ENCODE measurements at places on chromosomes 7 and 10.

DNA sequence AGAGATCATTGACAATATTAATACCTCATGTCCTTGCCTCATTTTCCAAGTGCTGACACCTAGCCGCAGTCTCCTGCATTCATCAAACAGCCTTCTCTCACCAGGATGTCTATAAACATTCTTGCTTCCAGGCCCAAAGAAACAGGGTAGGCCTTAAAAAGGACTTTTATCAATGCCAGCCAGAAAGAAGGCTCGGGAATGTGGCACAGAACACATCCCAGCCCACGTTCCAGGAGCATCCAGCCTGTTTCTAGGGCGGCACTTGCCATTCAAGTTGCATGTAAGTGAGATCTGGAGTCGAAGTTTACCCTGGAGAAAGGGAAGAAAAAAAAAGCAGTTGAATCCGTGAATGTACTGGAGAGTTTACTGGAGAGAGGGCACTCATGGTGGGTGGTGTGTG lies 1083.1 kb downstream of the KCNMA1 start:
- no peak for DNase-seq

DNA sequence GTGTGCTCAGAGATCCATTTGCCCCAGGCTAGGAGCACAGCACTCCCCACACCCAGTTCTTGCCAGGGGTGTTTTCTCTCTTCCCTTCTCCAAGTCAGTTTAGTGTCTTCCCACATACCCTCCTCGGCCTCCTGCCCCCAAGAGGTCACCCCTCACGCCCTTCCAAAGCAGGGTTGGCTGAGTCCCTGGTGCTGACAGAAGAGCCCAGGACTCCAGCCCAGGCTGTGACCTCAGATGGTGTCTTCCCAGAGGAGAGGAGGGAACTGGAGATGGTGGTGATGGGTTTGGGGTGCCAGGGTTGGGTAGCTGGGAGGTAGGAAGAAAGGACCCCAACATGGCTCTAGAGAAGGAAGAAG lies 19.8 kb downstream of the ZNF775 start:
- no peak for DNase-seq

- peak; percentile 61 for DNase-seq
These were observed 78.7 kb upstream of the C1GALT1 start for GRCh38 chr7:7103343-7104313.

- DNase-seq: no peak
These were observed 10.7 kb upstream of the OGA start for GRCh38 chr10:101828766-101829551.

DNA sequence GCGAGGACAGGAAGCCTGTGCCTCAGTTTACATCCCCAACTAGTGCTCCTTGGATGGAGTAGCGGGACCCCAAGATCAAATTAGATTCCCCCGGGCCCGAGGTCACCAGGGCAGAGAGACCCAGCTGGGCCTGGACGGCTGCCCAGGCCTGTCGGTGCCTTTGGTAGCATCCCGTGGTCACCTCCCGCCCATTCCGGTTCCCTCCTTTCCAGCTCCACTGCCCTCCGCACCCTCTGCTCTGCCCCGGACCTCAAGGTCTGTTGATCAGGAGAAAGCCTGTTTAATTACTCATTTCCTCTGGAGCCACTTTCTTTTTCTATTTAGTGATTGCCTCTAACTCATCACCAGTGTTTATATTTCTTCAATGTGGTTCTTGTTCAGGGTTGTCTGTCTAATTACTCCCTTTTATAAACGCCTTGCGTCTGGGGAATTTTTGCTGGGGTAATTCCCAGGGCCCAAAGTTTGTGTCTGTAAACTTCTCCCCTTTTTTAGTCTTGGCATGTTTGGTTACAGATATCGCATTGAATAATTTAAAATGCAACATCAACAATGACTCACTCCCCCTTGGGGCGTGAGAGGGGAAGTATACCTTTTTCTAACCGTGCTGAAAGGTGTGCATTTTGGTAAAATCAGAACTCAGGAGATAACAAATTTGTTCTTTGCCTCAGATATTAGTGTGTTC lies 1.9 kb downstream of the FOXK1 start:
- DNase-seq: peak; percentile 25

- DNase-seq: no peak
These were observed 266.1 kb downstream of the GLI3 start for GRCh38 chr7:41970941-41971340.

DNA sequence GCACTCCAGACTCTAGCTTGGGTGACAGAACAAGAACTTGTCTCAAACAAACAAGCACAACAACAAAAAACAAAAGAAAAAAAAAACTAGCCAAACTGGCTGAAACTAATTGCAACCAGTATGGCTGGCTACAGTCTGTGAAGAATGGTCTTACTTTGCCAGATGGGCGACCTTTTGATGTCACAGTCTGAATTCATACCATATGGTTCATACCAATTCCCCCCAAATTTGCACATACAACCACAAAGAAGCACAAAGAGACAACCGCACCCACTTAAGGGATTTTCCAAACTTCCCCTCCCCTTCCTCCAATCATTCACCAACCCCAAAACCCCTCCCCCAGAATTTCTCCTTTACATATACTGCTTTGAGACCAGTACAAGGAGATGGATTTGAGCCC lies 114.2 kb downstream of the SPAG6 start:
- no peak for DNase-seq

GRCh38 chr10:101116754-101117153 lies 14.3 kb upstream of the TLX1 start:
- DNase-seq: no peak

DNA sequence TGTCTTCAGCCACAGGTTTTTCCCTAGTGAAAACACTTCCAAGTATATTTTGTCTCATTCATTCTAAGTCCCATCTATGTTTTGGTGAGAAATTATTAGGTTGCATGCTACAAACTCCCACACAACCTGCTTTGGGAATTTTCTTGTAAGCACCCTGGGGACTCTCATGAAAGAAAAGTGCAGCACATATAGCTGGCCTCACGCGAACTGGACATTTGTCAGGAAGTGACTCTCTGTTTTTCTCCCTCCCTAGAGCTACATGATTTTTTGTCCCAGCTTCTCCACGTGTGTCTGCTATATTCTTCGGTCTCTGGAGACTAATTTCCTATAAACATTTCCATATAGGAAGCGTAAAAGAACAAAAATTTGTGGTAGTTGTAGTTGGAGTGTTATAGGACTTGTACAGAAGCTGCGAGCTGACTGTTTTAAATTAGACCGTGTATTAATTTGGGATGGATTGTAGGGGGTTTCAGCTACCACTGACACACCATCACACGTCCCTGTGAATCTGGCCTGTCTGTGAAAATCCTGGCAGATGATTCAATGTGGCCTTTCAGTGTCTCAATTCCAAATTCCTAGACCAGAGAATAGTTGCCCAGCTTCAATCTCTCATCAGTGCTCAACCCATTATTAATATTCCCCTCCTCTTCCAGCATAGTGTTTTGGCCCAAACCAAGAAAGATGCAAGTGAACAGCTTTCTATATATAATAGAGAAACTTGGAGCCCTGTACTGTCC lies 40.2 kb downstream of the ARL4A start:
- DNase-seq: peak; percentile 35

DNA sequence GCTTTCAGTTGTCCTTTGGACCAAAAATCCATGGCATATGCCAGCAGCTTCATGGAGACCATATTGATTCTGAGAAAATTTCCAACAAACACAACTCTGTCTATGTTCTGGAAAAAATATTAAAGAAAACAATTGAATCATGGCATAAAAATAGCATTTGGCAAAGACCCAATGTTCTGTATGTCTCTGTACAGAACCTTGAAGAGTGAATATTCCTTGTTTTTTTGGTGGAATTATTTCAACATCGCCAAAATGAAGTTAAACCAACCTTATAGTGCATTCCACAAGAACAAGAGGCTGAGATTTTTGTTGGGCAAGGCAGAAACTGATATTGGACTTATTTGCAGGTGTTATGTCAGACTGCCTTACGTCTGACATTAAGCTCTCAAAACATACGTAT lies 53.3 kb upstream of the SLC16A12 start:
- DNase-seq: peak; percentile 21

- no peak for DNase-seq
These were observed 127.7 kb downstream of the SRI start for GRCh38 chr7:88091988-88092675.

DNA sequence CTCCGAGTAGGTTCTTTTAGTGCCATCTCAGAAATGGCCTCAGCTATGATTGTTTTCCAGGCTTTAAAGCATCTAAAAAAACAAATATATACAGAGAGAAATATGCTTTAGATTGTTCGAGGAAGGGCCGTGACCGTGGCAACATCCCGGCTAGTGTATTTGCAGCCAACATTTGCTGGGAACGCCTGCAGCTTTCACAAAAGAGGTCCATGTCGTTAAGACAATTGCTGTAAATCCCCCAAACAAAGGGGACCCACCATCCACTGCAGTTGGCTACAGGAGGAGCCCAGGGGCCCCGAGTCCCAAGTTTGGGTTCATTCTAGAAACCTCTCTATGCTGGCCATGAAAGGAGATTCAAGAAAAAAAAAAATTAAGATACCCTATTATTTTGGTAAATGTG lies 152.8 kb upstream of the TCF7L2 start:
- no peak for DNase-seq

DNA sequence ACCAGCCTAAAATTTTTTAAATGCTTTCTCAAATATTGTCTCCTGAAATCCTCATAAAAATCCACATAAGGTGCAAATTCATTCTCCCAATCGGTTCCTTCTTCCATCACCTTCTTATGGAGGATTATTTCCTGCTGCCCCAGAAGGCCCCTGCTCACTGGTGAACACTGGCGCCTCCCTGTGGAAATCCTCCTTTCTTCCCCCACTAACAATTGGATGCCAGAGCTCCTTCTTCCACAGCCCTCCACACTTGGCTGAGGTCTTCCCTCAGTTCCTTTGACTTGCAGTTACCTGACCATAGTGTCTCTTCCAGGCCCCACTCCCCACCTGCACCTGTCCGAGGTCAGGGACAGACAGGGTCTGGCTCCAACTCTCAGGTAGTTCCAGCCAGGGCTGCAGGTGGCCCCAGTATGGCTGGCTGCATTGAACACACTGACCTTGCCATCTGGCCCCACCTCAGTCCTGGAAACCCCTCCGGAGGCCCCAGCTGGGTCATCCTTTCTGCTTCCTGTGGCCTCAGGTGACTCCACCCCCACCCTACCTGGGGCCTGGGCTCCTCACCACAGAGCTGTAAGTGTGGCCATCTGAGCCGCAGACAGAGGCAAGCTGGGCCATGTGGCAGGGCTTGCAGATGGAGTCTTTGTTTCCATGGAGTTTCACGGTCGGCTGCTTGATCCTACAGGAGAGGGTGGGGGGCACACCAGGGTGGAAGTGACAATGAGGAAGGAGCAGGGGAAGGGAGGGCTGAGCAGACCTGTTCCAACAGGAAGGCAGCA lies 18.4 kb downstream of the SPOCK2 start:
- DNase-seq: no peak

- peak; percentile 61 for DNase-seq
These were observed 155.6 kb downstream of the PKD1L1 start for GRCh38 chr7:47792521-47793121.

- no peak for DNase-seq
These were observed 82.9 kb downstream of the LRRC4 start for GRCh38 chr7:127948312-127948711.

- DNase-seq: no peak
These were observed at the start of gene GIMAP7 for GRCh38 chr7:150514748-150515222. Gene GIMAP7 (plus strand): TSS chr7:150514872. CDS start chr7:150519975, 5,103 bp downstream.

- no peak for DNase-seq
These were observed 1214.4 kb upstream of the C7orf33 start for GRCh38 chr7:147376192-147376591.

DNA sequence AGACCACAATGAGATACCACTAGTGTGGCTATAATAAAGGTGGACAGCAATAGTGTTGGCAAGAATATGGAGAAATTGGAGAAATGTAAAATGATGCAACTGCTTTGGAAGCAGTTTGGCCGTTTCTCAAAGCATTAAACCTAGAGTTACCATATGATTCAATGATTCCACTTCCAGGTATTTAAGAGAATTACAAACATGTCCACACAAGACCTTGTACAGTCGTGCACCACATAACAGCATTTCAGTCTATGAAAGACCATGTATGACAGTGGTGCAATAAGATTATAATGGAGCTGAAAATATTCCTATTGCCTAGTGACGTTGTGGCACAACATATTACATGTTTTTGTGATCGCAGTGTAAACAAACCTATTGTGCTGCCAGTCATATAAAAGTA lies 29.6 kb downstream of the CCDC172 start:
- no peak for DNase-seq

GRCh38 chr10:37495415-37495814 lies 362.0 kb downstream of the ZNF248 start:
- DNase-seq: no peak

DNA sequence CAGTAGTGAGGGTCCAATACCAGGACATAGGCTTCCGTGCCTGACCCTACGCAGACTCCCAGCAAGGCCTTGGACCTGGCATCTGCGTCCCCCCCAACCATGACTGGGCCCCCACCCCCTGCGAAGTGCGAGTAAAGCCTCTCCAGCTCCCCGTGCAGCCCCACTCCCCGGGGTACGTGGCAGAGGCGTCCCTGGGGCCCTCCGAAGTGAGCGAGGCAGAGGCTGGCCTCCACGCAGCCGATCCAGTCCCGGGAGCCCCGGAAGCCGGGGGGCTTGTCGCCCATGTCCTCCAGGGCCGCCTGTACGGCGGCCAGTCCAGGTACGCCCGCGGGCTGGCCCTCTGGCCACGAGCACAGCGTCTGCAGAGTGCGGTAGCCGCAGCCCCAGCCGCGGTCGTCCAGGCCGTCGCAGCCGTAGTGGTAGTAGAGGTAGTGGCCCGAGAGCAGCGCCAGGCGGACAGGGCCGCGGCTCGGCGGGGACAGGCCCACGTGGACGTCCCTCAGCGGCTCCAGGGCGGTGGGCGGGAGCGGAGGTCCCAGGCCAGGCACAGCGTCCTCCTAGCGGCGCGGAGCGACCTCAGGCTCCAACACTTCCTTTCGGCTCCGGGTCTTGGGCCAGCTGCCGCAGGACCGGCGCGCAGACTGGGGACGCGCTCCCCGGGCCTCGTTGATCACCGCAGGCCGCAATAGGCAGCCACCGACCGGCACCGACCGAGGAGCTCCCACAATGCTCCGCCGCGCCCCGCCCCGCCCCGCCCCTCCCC lies at the start of gene UFSP1:
Gene UFSP1 (minus strand): TSS at position 728 of the 763 bp plus-strand sequence. CDS start 444 bp downstream, at position 284.
- DNase-seq: peak; percentile 80

DNA sequence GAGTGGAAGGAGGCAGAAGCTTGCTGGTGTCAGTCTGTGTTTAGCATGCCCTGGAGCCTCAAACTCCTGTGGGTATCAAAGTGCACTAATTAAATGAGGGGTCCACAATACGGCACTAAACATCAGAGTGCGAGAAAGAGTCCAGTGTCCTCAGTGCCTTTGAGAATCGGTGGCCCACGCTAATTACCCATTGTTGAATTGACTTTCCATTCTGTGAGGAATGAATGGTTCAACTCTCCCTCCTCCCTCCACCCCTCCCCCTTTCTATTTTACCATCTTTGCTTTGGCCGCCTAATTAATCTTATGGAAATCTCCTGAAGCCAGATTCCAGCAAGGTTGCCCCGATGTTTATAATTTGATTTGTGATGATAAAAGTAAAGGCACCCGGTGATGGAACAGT lies 217.8 kb downstream of the TFEC start:
- no peak for DNase-seq
